ENCODE measurements at places on chromosomes 11 and 22. TPM values are rescaled to one million over a fixed set of nuclear protein-coding genes. Genes with fewer than 3 reads are reported as not detected.
A peak's percentile ranks its signal among the peaks of the same experiment; 100 is the strongest.

IL10RA gene
- 60.0 TPM for polyA plus RNA-seq

GPR83 gene
- 0.20 TPM for polyA plus RNA-seq

OR8D4 gene
- not detected for polyA plus RNA-seq

C11orf65 gene
- polyA plus RNA-seq, result 0.48 TPM

PLAAT5 gene
- not detected for polyA plus RNA-seq

BIRC2 gene
- polyA plus RNA-seq, result 36.6 TPM

PSMC3 gene
- 97.2 TPM for polyA plus RNA-seq

MUC2 gene
- polyA plus RNA-seq, result not detected

RHOD gene
- polyA plus RNA-seq, result 1.1 TPM

TMA7B gene
- polyA plus RNA-seq, result 3.3 TPM

ARHGAP42 gene
- 1.4 TPM for polyA plus RNA-seq

OR1S1 gene
- not detected for polyA plus RNA-seq

DNA sequence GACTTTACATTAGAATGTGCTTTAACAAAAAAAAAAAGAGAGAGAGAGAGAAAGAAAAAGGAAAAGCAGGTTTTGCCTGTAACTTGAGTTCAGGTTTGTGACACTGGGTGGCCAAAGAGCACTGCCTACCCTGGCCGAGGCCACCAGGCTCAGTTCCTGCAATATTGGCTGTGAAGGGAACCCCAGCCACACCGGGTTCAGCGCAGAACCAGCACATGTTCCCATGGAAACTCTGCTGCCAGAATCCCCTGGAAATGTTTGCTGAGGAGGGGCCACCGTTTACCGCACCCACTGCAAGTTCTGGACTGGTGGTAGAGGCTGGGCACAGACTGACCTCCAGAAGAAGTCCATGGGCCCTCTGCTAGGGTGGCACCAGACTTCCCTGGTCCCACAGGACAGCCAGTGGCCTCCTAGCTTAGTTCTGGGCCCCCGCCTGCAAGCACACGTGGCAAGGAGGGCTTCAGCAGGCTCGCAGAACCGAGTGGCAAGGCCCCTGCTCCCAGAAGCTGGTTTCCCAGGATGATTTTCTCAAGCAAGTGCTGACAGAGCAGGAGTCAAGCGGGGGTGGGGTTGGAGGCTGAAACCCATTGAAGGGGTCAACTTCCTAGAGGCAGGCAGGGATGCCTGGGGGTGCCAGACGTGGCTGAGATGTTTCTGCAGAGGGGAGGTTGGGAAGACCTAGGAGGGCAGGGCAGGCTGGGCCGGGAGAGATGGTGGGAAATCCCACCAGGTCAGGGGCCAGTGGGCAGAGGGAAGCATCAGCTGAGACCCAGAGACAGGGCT lies 51.2 kb downstream of the NFAM1 start:
- H3K4me3 ChIP-seq, result no peak overlapping the region
- peaks cover 17% of the 10 kb centered on the region for H3K27me3 ChIP-seq
- no peaks in the 10 kb centered on the region for H3K36me3 ChIP-seq
- no peak overlapping the region for H3K27ac ChIP-seq

- H3K4me3 ChIP-seq, result peak overlapping the region; percentile 22
- H3K27me3 ChIP-seq, result no peaks in the 10 kb centered on the region
- no peak for DNase-seq
- H3K4me1 ChIP-seq, result no peaks in the 10 kb centered on the region
- no peaks in the 10 kb centered on the region for H3K36me3 ChIP-seq
- H3K27ac ChIP-seq, result no peak overlapping the region
These were observed 239.5 kb downstream of the ST3GAL4 start for GRCh38 chr11:126594921-126595367.

DNA sequence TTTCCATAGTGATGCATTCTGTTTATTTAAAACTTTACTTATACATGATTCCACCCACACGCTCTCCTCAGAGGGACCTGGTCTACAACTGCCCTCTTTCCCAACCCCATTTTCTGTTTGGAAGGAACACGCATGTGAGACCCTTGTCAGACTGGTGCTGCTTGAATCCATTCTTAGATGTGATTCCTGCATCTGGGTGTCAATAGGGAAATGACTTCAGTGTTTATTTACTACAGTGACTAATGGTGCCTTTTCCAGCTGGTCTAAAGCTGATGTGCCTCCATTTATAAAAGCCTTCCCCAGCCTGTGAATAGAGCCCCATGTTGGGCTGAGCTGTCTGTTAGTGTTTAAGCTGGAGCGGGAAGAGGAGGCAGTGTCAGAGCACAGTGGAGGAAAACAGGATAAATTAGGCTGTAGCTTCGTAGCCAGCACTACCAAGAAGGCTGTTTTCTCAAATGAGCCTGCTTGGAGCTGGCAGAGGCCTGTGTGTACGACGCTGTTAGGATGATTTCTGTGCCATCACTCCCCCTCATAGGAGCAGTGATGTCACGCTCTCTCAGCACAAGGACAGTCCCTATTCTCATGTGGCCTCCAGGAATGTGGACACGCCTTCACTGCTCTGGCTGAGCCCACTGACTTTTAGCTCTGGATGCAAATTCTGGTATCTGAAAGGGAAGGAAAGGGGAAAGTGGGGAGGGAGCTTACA lies 18.9 kb upstream of the C11orf96 start:
- no peak overlapping the region for H3K27ac ChIP-seq
- no peaks in the 10 kb centered on the region for H3K4me1 ChIP-seq
- H3K27me3 ChIP-seq, result no peaks in the 10 kb centered on the region
- H3K4me3 ChIP-seq, result no peak overlapping the region
- no peak for DNase-seq
- peaks cover 31% of the 10 kb centered on the region for H3K36me3 ChIP-seq

DNA sequence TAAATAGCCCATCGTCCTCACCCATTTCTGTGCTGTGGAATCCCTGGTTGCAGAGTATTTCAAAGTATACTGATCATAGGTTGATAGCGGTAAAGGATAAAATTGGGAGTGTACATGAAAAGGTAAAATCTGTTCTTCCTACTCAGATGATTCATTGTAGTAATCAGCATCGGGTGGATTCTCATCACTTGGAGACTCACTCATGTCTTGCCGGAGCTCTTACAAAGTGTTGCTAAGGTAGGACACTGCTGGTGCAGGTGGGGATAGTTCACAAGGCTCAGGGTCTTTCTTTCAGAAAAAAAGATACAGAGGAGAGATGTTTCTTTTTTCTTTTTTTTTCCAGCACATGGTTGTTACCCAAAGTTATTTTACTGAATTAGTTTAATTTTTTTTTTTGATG lies 84.8 kb downstream of the MTNR1B start:
- H3K27ac ChIP-seq, result no peak overlapping the region
- H3K36me3 ChIP-seq, result no peaks in the 10 kb centered on the region
- H3K4me3 ChIP-seq, result no peak overlapping the region
- H3K4me1 ChIP-seq, result no peaks in the 10 kb centered on the region
- no peak for DNase-seq
- H3K27me3 ChIP-seq, result no peaks in the 10 kb centered on the region

DNA sequence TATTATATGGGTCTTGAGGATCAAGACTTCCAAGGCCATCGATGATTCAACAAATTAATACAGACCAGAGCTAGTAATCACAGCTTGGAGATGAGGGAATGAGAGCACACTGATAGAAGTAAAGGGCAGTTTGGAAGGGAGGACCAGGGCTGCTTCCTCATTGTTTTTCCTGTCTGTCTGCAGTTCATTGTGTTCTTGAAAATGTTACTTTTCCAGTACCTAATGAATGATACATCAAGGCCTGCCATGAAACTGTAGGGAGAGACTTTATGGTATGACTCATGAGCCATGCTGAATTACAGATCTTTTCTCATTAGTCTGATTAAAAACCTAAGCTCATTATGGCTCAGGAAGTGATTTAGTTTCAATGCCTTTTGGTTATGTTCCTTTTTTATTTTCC lies 855.6 kb downstream of the KCNA4 start:
- no peaks in the 10 kb centered on the region for H3K36me3 ChIP-seq
- no peaks in the 10 kb centered on the region for H3K4me1 ChIP-seq
- no peak overlapping the region for H3K4me3 ChIP-seq
- no peak for DNase-seq

DNA sequence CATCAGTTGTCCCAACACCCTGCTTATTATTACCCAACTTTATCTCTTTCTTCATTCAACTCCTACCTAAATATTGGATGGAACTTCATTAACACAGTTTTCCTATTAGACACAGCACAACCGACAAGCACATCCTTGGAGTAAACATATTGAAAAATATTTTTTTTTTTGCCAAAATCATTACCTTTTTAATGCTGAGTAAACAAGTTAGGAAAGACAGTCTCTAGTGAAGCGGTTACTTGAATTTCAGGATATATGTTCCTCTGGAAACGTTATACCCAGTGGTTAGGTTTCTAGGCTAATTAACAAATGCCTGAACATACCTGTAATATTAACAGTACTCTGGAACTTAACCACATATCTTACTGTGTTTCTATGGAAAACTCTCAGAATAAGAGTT lies 11.4 kb downstream of the SESN3 start:
- H3K27me3 ChIP-seq, result no peaks in the 10 kb centered on the region
- no peak for DNase-seq
- H3K27ac ChIP-seq, result no peak overlapping the region
- peaks cover 34% of the 10 kb centered on the region for H3K4me1 ChIP-seq
- peaks cover 8% of the 10 kb centered on the region for H3K36me3 ChIP-seq

DNA sequence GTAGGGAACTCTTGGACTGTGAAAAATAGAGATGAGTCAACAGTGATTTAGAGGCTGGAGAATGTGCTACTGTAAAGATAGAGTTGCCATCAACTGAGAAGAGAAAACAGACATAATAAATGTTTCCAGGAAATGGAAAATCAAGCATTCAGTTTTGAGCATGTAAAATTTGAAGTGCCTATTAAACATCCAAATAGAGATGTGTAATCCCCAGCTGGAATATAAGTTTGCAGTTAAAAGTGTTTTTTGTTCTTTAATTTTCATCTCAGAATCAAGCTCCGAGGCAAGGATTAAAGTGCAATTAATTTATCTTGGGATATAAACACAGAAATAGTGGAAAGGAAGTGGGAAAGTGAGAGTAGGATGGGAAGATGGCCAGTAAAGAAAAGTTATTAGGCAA lies 666.0 kb upstream of the RAG2 start:
- no peak overlapping the region for H3K4me3 ChIP-seq
- no peak overlapping the region for H3K27ac ChIP-seq

DNA sequence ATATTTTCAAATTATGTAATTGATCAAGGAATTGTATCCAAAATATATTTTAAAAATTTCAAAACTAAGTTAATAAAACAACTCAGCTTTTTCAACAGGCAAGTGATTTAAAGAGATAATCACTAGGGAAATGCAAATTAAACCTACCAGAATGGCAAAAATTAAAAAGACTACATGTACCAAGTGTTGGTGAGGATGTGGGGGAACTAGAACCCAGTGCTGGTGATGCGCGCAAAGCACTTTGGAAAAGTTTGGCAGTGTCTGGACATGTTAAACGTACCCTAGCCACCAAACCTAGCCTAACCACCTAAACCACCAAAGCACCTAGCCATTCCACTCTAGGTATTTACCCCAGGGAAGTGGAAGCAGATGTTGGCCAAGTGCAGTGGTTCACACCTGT lies 22.9 kb downstream of the PACSIN2 start:
- H3K27ac ChIP-seq, result no peak overlapping the region
- no peak overlapping the region for H3K4me3 ChIP-seq
- H3K27me3 ChIP-seq, result no peaks in the 10 kb centered on the region
- no peak for DNase-seq
- peaks cover 68% of the 10 kb centered on the region for H3K4me1 ChIP-seq

DNA sequence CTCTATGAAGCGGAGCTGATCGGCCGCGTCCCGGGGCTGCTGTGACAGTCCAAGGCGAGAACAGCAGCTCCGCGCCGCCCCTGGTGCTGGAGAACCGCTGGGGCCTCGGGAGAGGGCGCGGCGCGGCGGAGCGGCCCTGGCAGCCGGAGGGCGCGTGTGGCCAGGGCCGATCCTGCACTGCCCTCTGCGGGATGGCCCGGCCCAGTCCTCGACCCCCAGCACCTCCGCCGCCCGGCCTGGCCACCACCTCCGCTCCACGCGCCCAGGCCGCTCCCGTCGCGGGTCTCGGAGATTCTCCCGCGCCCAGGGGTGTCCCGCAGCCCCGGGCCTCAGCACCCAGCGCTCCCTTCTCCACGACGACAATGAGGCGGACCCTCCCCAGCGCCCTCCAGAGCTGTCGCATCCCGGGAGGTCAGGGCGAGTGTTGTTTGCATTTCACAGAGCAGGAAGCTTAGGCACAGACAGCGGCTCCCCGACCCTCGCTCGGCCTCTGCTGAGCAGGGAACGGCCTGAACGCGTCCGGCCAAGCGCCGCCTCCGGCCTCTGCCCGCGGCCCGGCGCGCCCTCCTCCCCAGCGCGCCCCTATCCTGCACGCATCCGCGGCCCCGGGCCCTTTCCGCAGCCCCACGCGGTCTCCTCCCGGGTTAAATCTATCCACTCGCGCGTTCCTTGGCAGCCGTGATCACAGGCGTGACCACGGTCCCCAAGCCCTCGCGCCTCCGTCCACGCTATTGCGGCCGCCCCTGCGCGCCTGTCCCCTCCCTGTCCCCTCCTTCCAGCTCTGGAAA lies 109.7 kb downstream of the WNT7B start:
- no peak for DNase-seq
- no peak overlapping the region for H3K27ac ChIP-seq
- no peaks in the 10 kb centered on the region for H3K36me3 ChIP-seq
- no peak overlapping the region for H3K4me3 ChIP-seq
- H3K27me3 ChIP-seq, result peaks cover 46% of the 10 kb centered on the region
- peaks cover 12% of the 10 kb centered on the region for H3K4me1 ChIP-seq

DNA sequence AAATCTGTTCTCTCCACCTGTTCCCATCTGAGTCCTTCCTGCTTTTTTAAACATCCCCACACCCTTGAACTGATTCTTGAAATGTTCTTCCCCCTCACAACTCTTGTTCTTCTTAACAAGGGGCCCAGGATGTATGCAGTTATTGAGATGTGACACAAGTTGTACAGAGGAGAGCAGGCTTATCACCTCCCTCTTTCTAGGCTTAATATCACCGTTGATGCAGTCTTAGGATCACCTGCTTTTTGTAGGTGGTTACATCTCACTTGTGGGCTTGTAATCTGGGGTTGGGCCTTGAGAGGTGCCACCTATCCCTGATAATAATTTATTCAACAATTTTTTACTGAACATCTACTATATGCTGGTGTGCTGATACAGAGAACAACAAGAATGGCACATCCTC lies 6.2 kb downstream of the CRYBB3 start:
- H3K36me3 ChIP-seq, result no peaks in the 10 kb centered on the region
- H3K4me1 ChIP-seq, result no peaks in the 10 kb centered on the region
- H3K4me3 ChIP-seq, result no peak overlapping the region
- no peak overlapping the region for H3K27ac ChIP-seq
- DNase-seq, result no peak
- peaks cover 5% of the 10 kb centered on the region for H3K27me3 ChIP-seq

Measured in naive B cell (primary cell).